ENCODE measurements at places on chromosomes 13 and 19.

DNA sequence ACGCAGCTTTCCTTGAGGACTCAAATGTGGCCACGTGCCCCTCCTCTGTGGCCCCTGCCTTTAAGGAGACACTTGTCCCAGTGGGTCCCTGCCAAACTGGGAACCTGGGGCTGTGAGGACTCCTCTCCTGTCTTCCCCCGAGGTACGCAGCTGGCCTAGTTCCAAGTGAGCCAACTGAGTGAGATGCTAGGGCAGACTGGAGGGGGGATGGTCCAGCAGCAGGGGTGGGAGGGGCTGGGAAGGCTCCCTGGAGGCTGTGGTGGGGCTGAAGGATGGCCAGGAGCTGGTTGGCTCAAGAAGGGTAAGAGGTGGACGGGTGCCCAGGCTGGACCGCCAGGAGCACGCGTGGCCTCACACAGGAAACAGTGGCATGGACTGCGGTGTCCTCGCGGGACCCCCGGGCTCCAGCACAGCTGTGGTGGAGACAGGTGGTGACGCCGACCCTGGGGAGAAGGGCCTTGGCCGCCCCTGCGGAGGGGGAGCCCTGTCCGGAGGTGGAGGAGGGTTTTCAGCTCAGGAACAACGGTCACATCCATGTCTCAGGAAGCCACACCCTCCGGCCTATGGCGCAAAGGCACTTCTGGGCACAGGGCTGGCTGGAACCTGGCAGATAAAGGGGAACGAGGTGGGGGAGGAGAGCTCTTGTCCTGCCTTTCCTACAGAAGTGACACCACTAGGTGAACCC is 45.8 kb downstream of the MLLT1 start:
- DNase-seq: no peak

DNA sequence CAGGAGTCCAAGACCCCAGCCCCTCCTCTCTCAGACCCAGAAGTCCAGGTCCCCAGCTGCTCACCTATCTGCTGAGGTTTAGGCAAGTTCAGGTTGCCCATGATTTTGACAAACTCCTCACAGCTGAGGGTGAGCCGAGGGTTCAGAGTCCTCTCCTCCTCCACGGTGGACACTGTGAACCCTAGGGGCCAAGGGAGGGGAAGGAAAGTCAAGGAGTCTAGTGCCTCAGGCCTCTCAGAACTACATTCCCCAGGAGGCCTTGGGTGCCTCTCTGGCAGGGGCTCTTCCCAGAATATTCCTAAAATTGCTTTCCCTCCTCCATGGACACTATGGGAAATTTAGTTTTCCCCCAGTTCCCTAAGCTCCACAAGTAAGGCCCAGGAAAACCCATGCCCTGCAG is 3.3 kb upstream of the PHLDB3 start:
- no peak for DNase-seq

DNA sequence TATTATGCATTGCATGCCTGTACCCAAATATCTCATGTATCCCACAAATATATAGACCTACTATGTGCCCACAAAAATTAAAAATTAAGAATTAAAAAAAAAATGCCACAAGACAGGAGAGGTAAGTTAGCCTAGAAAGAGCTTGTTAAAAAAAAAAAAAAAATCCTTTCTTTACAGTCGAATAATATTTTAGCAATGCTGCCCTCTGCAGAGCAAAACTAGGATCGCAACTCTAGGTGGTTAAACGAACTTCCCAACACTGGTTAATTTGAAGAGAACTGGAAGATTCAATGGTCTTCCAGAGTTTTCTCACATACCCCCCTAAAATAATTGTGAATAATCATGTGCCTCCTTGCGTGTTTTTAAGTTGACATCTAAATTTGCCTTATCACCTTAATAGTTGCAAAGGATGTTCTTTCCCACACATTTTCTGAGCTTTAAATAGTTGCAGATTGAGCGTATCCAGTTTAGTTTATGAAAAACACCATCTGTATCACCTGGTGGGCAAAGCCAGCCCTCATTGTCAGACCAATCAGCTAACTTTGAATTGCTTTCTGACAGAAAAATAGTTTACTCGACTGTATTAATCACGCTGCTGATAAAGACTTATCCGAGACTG is 47.4 kb upstream of the RCBTB2 start:
- DNase-seq: peak; percentile 71

DNA sequence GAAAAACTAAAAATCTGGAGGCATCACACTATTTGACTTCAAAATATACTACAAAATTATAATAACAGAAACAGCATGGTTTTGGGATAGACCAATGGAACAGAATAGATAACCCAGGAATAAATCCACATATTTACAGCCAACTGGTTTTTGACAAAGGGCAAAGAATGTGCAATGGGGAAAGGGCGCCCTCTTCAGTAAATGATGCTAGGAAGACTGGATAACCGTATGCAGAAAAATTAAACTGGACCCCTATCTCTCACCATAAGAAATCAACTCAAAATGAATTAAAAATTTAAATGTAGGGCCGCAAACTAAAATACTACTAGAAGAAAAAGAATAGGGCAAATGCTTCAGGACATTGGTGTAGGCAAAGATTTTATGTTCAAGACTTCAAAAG is 440.5 kb upstream of the SGCG start:
- DNase-seq: no peak

- peak; percentile 60 for DNase-seq
These were observed 18.9 kb upstream of the ZSCAN5A start for GRCh38 chr19:56333506-56333905.

GRCh38 chr13:26247011-26247410 is 6.9 kb upstream of the CDK8 start:
- DNase-seq: no peak

GRCh38 chr13:71417205-71417604 is 449.8 kb downstream of the DACH1 start:
- DNase-seq: no peak

GRCh38 chr13:83780227-83780626 is 102.0 kb downstream of the SLITRK1 start:
- peak; percentile 59 for DNase-seq

DNA sequence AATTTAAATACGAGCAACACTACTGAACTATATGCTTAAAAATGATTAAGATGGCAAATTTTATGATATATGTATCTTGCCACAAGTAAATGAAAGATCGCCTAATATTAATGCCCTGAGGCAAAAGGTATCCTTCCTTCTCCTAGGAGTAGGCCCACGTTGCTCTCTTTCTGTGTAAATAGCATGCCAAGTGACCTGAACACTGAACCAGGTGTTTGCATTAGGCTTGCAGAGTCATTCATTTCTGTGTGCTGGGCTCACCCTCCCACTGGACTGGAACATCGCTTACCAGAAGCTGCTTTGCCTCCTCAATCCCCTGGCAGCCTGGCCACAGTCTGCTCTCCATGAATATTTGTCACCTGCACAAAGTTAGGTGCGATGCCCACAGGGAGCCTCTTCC is 83.3 kb upstream of the TNFSF11 start:
- DNase-seq: no peak

GRCh38 chr13:43874504-43875092 is 4.9 kb downstream of the CCDC122 start:
- no peak for DNase-seq

- no peak for DNase-seq
These were observed 531.7 kb downstream of the MYO16 start for GRCh38 chr13:109160887-109161669.

DNA sequence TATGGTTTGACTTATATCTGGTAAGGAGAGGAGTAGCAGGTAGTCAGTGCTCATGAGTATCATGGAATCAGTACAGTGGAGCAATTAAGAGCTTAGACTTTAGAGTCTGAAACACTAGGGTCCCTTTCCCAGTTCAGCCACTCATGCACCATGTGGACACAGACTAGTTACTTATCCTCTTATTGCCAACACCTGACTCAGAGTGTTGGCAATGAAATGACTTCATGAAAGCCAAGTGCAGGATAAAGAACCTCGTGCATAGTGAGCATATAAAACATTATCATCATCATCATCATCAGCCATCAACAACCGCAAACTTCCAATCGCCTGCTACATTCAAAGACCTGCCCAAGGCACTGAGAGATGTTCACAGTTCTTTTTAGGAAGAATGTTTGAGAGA is 164.2 kb downstream of the FOXO1 start:
- DNase-seq: no peak

GRCh38 chr19:34766386-34766785 is 6.6 kb downstream of the ZNF599 start:
- DNase-seq: no peak

DNA sequence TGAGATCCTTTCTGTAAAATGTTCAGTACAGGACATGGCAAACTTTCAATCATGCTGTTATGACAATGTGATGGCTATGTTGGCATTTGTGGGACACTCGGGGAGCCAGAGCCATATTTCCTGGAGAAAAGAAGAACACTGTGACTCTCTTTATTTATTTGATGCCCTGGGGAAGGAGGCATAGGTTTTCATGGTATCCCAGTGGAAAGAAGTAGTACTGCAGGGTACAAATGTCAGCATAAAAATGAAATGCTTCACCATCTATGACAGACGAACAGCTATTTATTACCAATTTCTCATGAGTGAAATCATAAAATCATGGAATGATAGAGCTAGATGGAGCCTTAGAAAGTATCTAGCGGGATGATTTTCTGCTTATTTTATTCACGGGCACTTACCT is 217.1 kb downstream of the COL4A1 start:
- DNase-seq: no peak

DNA sequence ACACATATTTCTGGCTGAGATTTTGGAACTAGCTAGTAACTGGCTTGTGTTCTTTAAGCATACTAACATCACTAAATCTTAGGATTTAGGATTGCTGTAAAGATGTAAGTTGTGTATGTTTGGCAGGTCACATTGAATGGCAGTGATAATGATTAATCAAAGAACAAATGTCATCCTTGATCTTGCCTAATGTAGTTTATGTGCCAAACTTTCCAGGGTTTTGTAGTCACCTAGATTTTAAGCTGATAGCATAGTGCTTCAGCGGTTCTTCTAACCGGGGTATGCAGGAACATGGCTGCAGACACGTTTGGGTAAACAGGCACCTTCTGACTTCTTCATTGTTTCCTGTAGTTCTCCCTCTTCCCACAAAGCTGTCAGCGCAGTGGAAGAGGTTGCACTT is 9.7 kb downstream of the CLN5 start:
- no peak for DNase-seq

- DNase-seq: no peak
These were observed 48.6 kb downstream of the FOXO1 start for GRCh38 chr13:40617801-40618356.

DNA sequence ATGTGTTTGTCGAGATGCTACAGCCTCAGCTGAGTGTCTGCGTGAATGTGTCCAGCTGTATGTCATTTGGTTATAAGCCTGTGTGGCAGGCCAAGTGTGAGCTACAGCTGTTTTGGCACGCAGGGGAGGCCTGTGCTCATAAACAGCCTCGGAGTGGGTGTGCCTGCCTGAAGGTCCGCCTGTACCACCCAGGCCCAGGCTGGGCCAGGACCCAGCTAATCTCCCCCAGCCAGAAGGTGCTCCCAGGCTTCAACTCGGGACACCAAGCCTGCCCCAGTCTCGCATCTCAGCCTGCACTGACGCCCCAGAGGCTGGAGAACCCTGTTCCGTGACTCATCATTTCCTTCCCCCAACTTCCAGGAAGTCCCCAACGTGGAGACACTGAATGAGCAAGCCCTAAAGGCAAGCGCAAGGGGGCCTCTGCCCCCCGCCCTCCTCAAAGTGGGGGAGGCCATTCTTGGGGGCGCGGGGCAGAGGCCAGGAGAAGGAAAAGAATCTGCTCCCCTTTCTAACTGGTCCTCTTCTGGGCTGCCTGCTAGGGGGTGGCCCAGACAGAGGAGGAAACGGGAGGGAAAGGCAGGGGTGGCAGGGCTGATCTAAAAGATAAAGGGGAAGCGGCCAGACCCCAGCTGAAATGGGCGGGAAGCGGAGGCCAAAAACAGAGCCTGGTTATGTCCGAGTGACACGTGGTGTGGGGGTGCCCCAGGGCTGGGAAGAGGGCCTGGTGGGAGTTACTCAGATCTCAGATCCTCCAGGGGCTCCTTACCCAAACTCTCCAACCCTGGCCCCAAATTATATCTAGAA is 2.0 kb downstream of the SLC1A5 start:
- DNase-seq: peak; percentile 84

- DNase-seq: peak; percentile 54
These were observed 91.7 kb downstream of the GADD45B start for GRCh38 chr19:2567580-2567979.

- peak; percentile 83 for DNase-seq
These were observed 5.7 kb upstream of the FBXO27 start for GRCh38 chr19:39038098-39038497.

DNA sequence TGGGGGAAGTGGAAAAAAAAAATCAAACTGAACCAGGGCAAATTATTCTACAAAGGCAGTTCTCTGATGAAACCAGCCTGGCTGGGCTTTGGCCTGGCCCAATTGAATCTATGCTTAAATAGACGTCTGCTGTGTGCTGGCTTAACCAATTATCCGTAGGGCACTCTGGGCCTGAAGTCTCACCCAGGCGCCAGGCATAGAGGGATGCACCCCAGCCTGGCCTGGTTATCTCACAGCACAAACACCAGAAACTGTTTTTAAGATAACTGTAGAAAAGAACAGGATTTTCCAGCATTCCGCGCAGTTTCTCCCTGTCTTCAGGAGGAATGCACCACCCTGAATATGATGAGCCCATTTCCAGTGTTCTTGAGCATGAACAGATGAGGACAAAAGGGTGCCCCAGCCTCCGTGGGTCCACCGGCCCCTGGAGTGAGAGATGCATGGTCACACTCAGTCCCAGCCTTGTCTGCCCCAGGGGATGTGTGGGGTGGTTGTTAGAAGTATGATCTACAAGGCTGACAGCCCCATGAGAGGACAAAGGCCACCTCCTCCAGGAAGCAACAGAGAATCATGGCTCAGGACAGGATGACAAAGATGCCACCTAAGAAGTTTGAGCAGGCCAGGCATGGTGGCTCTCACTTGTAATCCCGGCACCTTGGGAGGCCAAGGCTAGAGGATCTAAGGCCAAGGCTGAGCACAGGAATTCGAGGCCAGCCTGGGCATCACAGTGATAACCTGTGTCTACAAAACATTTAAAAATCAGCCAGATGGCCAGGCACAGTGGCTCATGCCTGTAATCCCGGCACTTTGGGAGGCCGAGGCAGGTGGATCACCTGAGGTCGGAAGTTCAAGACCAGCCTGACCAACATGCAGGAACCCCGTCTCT is 50.2 kb downstream of the PEPD start:
- DNase-seq: peak; percentile 34

- peak; percentile 85 for DNase-seq
These were observed 49.6 kb downstream of the DOCK9 start for GRCh38 chr13:98927951-98928927.

DNA sequence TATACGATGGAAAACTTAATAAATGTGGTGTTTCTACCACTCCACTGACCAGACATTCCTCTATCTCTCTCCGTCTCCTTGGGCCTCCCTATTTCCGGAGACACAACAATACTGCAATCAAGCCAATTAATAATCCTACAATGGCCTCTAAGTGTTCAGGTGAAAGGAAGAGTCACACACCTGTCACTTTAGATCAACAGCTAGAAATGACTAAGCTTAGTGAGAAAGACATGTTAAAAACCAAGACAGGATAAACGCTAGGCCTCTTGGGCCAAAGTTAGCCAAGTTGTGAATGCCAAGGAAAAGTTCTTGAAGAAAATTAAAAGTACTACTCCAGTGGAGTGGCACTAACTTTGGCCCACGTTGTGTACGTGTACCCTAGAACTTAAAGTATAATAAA is 22.5 kb downstream of the ZDHHC20 start:
- DNase-seq: no peak

Data from islet precursor cell (in vitro differentiated cells).